ENCODE measurements at places on chromosomes 3 and 15.

DNA sequence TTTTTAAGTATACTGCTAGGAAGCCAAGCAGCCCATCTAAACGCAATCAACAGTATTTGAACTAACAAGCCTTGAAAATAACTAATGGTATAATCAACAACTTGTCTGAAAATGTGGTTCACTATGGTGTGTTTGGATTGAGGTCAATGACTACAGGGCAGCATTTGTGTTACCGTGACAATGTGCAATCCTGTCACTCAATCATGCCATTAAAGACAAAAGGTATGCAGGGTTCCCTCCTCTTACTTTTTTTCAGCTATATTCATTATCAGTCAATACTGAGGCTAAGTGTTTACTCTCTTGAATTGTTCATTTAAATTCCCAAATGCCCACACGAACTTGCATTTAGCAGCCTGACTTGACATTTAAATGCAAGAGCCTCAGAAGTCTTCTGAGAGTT lies 1099.3 kb upstream of the EPHA6 start:
- DNase-seq: no peak

- no peak for DNase-seq
These were observed 140.4 kb downstream of the CHDH start for GRCh38 chr3:53705774-53706173.

- no peak for DNase-seq
These were observed 8.4 kb downstream of the KBTBD8 start for GRCh38 chr3:67006460-67006859.

- DNase-seq: no peak
These were observed 18.9 kb downstream of the NR1I2 start for GRCh38 chr3:119800844-119801243.

DNA sequence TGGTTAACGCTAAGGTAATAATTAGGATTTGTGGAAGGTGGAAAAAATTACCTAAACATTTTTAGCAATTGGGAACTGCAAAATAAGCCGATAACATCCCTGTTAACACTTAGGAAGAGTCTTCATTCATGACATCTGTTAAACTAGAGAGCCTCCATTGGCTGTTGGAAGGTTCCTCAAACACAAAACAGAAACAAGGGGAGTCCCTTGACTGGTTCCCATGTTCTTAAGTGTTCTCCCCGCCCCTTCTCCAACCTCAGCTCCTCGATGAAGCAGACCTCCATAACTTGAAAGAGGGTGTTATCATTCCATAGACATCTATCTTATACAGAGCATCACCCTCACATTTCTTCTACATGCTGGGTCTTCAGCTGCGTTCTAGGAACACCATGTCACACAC lies 2.5 kb downstream of the SLC22A13 start:
- DNase-seq: peak; percentile 32

DNA sequence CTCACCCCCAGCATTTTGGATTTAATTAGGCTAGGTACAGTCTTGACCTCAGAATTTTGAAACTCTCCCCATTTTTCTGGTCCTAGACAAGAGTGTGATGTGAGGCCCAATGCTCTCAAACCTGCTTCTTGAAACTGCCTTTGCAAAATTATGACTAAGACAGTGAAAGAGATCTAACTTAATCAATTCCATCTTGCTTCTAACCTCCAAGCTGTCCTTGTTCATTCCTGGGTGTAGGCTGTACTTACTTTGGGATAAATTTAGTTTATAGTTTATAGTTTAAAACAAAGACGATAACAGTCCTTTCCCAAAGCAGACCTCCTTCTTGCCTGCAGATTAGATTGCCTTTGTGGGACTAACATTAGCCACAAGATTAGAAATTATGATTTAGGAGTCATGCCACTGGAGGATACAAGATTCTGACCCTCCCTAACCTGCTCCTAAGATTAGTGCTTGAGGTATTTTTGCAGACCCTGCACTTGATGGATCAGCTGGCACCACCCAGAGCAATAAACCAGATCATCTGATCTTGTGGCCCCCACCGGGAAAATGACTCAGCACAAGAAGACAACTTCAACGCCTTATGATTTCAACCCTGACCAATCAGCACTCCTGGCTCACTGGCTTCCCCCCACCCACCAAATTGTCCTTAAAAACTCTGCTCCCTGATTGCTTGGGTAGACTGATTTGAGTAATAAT lies 59.6 kb downstream of the CD200R1L start:
- no peak for DNase-seq

DNA sequence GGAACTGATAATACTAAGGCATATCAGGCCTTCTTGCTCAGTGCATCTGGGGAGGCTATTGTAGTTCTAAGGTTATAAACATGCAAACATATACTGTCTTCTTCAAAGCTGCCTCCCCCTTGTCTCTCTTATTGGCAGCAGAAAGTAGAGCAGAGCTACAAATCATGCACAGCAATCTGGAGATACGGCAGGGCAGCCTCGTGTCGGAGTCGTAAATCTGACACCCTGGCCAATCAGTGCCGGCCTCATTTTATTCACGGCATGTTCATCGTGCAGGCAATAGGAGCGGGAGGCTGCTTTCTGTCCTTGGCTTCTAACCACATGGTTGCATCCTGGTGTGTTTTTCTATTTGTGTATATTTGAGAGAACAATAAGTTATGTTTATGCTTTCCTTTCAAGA lies 300.2 kb upstream of the CNTN6 start:
- DNase-seq: no peak

- DNase-seq: no peak
These were observed 72.7 kb downstream of the GSK3B start for GRCh38 chr3:120021523-120021922.

DNA sequence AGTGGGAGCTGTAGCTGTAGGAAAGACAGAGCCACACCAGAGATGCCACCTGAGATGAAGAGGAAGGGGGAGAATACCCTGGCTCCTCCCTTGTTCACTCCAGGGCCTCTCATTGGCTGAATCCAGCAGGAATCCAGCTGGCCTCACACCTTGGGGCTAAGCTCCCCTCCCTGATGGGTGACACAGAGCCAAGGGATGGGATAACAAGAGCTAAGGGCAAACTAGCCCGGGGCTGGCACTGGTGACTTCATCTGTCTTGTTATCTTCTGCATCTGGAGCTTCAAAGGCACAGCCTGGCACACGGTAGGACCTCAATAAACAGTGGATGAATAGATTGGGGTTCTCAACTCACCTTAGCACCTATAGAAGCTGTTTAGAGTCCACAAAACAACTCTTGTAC lies 13.8 kb upstream of the GATA2 start:
- no peak for DNase-seq

DNA sequence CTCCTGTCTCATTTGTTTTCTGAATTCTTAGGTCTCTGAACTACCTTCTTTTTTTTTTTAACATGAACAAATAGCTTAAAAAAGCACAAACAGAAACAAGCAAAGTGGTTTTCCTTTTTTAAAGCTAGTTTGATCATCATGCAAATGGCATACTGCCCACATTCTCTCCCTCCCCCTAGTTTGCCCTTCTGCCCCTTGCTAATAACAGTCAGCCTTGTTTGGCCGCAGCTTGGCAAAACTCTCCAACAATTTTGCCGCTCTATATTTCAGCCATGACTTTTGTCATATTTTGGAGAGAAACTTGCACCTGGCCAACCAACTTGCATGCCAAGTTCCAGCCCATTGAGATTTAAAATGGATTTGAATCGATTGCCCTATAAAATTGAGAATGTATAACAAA lies 666.0 kb upstream of the NR2F2 start:
- no peak for DNase-seq

DNA sequence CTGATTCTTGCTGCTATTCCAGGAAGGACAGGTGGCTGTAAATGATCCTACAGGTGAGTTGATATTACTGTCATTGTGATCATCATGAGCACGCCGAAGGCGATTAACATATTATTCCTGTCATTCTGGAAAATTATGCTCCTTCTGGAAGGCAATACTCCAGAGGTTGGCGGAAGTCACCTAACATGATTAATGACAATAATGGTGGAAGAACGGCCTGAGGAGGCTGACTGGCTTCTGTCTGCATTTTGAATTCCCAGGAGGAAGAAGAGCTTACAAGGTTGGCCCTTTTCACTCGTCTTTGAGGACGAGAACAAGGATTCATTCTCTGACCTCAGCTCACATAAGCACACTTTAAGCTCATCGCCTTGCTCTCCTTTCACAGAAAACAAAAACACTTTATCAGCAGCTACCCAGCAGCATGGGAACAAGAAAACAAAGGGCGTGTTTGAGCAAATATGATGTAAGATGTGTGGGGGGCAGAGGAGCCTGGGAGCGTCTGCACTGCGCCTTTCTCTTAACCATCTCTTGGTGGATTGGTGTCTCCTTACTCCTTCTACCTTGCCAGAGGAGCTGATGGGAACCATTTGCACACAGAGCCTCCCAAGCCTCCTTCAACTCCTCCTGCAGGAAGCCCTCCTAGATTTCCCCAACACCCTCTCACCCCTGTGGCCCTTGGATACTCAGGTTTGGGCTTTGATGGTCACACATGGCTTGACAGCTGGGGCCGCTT lies 23.0 kb downstream of the ACSBG1 start:
- DNase-seq: no peak

DNA sequence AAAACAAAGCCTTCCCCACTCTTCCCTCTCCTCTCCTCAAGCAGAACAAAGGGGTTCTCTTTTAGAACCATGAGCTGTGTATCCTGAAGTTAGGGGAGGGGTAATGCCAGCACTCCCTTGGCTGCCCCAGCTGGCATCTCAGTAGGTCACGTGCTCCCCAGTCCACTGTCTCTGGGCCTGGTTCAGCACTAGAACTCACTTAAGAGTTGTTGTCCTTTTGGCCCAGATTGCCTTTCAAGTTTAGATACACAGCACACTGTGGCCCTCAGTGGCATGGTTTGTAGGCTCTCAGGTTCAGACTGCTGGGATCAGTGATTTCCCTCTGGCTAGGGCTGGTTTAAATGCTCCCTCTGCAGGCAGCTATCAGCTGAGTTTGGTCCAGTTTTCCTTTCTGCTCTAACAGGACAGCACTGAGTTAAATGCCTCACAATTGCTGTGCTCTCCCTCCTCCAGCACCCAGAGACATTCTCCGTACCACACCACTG lies 188.4 kb upstream of the ST8SIA2 start:
- DNase-seq: no peak

GRCh38 chr3:40914475-40914874 lies 284.8 kb upstream of the CTNNB1 start:
- no peak for DNase-seq

- no peak for DNase-seq
These were observed 7.2 kb downstream of the FAM174B start for GRCh38 chr15:92648190-92648875.

- peak; percentile 88 for DNase-seq
These were observed 11.4 kb upstream of the HTR3E start for GRCh38 chr3:184085389-184085852.

GRCh38 chr15:39244776-39245175 lies 336.1 kb upstream of the THBS1 start:
- DNase-seq: no peak

DNA sequence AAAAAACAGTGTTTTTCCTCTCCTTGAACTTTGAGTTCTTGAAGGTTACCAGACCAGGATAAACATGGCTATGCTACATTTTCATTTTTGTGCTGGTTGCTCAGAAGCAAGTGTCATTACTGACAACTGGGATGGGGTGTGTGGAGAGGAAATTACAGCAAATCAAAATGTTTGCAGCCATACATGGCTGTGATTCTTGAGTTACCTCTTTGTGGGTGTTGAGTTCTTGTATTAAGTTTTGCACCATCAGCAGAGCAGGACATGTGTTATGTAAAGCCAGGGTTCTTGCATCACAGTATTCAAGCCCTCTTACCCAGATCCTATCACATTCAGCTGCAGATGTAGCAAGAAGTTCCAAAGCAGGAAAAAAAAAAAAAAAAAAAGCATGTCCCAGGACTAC lies 53.9 kb upstream of the ATOSA start:
- peak; percentile 52 for DNase-seq

GRCh38 chr3:105774444-105775180 lies 94.2 kb downstream of the CBLB start:
- no peak for DNase-seq

DNA sequence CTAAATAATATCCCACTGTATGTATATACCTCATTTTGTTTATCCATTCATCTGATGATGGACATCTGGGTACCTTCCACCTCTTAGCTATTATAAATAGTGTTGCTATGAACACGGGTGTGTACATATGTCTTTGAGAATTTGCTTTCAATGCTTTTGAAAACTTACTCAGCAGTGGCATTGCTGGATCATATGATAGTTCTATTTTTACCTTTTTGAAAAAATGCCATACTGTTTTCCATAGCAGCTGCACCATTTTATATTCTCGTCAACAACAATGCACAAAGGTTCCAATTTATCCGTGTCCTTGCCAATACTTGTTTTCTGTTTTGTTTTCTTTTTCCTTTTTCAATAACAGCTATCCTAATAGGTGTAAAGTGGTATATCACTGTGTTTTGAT lies 77.1 kb downstream of the PEAK1 start:
- DNase-seq: no peak

GRCh38 chr3:117798687-117799386 lies 1089.3 kb downstream of the TUSC7 start:
- DNase-seq: no peak

GRCh38 chr3:134601539-134602439 lies 49.0 kb downstream of the KY start:
- no peak for DNase-seq

DNA sequence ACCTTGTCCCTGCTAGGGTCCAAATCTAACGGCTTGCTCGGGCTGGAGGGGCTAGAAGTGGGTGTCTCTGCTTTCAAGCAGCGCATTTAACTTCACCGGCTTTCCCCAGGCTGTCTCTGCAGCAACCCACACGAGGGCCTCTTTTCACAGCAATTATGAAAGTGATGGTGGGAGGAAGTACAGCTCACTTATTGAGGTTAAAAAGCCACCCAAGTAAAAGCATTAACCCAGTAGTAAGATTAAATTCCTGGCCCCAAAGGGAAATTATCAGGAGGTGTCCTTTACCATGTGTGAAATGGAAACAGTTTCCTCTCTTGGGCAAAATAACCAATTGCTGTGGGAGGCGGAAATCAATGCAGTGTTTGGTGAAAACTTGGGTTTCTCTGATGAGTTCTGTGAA lies 41.1 kb downstream of the NGRN start:
- DNase-seq: peak; percentile 72

DNA sequence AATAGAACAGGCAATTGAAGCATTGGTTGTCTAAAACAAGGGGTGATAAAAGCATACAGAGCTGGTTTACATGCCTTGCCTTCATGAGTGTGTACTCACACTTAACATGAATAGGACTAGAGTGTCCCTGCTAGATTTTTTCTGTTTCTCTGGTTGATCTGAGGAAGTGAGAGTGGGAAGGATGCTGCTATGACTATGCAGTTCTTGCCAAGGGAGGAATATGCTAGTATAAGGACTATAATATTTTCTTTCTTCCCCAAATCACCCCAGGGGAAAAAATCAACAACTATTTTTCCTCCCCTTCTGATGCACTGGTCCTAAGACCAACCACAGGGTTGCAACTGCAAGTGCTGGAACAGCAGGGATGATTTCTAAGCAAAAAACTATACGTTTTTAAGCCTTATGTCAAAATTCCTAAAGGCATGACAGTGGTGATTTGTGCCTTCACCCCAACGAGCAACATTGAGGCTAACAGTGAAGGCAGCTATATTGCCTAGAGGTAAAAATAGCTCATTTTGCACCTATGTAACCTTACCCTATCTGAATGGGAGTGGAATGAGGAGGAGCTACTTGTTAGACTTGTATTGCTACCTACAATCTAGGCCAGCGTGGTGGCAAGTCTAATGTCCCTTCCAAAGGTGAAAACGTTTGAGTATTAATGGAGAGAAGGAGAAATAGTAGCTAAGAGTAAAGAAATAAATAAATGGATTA lies 33.5 kb upstream of the USP8 start:
- peak; percentile 84 for DNase-seq

GRCh38 chr3:69044608-69045007 lies 7.5 kb downstream of the TMF1 start:
- DNase-seq: no peak
